ENCODE measurements at places on chromosomes 5 and 9.

GRCh38 chr5:64018966-64019365 is 56.7 kb upstream of the HTR1A start:
- DNase-seq = no peak
- H3K27ac ChIP-seq = no peak overlapping the region
- no peak overlapping the region for H3K4me3 ChIP-seq
- H3K36me3 ChIP-seq = no peaks in the 10 kb centered on the region

- peaks cover 4% of the 10 kb centered on the region for H3K27me3 ChIP-seq
These were observed 289.4 kb upstream of the DAB2 start for GRCh38 chr5:39714036-39714698.

DNA sequence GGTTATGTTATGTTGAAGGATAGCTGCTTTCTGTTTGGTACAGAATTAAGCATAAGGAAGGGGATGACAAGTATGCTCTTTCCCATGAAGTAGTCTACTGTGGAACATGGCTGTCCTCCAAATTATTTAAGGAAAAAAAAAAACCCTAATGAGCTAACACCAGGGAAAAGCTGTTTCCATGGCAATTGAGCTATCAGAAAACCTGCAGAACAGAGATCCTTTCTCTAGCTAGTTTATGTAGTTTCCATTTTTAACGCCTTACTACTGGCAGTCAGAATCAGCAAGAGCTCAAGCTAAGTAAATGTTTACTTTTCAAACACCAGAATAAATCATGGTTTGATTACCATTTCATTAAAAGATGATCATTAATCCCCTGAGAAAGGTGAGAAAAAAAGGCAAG is 287.4 kb upstream of the TARS1 start:
- H3K27ac ChIP-seq = peak overlapping the region; percentile 71
- H3K27me3 ChIP-seq = no peaks in the 10 kb centered on the region
- DNase-seq = no peak

DNA sequence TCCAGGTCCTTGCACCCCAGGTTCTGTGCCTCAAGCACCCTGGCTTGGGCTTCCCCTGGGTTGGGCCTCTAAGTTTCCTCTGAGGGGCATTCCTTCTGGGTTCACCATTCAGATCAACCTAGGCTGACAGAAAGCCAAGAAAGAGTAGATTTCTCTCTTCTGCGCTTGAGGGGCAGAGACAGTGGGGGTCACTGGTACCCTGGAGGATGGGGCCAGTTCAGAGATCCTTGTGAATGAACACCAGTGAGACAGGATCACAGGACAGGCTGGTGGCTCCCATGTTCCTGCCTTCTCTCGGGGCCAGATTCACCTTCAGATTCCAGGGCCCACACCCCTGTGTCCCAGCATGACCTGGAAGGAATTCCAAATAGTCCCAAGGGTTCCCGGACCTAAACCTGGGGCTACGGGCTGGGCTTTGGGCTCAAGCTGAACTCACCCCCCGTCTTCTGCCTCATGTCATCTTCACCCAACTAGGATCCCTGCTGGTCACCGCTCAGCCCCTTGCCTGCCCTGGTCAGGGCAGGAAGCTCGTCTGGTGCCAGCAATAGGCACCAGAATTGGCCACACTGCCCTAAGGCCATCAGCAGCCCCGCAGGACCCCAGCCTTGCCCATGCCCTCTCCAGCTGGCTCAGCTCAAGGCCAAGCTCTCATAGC is 91.8 kb upstream of the MVB12B start:
- no peaks in the 10 kb centered on the region for H3K4me1 ChIP-seq
- H3K27ac ChIP-seq = no peak overlapping the region
- H3K27me3 ChIP-seq = peaks cover 47% of the 10 kb centered on the region

GRCh38 chr9:131487621-131488031 is 15.1 kb upstream of the POMT1 start:
- no peaks in the 10 kb centered on the region for H3K4me1 ChIP-seq
- no peak overlapping the region for H3K4me3 ChIP-seq
- H3K27me3 ChIP-seq = peaks cover 8% of the 10 kb centered on the region
- no peak for DNase-seq

DNA sequence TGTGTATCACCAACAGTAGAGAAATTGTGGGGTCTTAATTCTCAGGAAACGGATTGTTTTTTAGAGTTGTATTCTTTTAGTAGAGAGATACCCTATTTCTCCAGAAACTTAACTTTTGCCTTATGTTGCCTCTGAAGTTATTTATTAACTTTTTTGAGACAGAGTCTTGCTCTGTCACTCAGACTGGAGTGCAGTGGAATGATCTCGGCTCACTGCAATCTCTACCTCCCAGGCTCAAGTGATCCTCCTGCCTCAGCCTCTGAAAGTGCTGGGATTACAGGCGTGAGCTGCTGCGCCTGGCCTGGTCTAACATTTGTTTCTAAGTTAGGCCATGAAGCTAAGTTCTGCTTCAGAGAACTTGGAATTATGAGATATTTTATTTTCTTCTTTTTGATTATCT is 75.0 kb downstream of the CFAP95 start:
- peaks cover 57% of the 10 kb centered on the region for H3K4me1 ChIP-seq
- H3K4me3 ChIP-seq = no peak overlapping the region
- no peaks in the 10 kb centered on the region for H3K36me3 ChIP-seq
- H3K27ac ChIP-seq = no peak overlapping the region
- DNase-seq = no peak

GRCh38 chr5:5752844-5753243 is 330.4 kb downstream of the ICE1 start:
- no peak overlapping the region for H3K4me3 ChIP-seq
- no peak overlapping the region for H3K27ac ChIP-seq
- no peaks in the 10 kb centered on the region for H3K4me1 ChIP-seq
- DNase-seq = no peak

- H3K4me3 ChIP-seq = no peak overlapping the region
- peaks cover 5% of the 10 kb centered on the region for H3K27me3 ChIP-seq
- DNase-seq = no peak
These were observed 25.3 kb downstream of the GLRA1 start for GRCh38 chr5:151899399-151899798.

GRCh38 chr5:115577329-115577728 is 24.9 kb downstream of the TICAM2 start:
- no peak overlapping the region for H3K27ac ChIP-seq
- peaks cover 64% of the 10 kb centered on the region for H3K36me3 ChIP-seq
- H3K27me3 ChIP-seq = no peaks in the 10 kb centered on the region
- H3K4me1 ChIP-seq = peaks cover 81% of the 10 kb centered on the region

DNA sequence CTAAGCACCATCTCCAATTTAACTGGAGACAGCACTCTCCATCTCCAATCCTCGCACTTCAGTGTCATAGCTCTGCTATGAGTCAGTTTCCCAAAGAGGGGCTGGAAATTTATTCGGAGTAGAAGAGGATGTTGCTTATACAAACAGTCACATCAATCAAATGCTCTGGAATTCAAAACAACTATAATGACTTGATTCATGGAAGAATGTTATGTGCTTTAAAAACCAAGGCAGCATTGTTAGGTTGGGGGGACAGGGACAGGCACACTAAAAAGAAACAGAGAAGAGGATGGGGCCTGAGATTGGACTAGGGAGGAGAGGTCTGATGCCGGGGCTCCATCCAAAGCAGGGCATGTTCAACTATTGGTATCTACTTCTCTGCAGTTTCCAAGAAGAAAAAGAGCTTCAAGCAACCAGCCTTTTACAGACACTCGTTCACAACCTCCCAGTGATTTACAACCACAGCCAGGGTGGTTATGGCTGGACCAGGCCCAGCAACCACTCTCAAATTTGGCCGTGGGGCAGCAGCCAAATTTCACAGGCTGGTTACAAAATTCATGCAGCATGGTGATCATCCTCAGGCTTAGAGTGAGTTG is 117.5 kb upstream of the ZNF366 start:
- H3K27me3 ChIP-seq = no peaks in the 10 kb centered on the region
- peak overlapping the region; percentile 78 for H3K27ac ChIP-seq
- peaks cover 66% of the 10 kb centered on the region for H3K4me1 ChIP-seq
- DNase-seq = peak; percentile 65
- peak overlapping the region; percentile 81 for H3K4me3 ChIP-seq

DNA sequence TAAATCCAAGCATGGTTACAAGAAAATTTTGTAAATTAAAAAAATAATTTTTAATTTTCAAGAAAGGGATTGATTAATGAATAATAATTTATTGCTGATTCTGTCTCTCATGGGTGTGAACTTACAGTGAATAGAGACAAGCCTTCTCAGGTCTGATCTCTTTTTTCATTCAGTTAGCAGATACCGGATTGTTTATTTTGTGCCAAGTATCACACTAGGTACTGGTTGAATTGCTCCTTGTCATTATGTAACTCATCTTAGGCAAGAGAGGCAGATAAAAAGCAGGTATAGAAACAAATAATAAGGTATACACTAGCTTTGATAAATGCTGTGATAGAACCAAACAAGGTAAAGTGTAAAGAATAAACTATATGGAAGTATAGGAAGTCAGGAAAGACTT is 283.3 kb downstream of the PJA2 start:
- peaks cover 5% of the 10 kb centered on the region for H3K36me3 ChIP-seq
- no peak overlapping the region for H3K4me3 ChIP-seq
- H3K27ac ChIP-seq = no peak overlapping the region

- peaks cover 14% of the 10 kb centered on the region for H3K36me3 ChIP-seq
- no peak for DNase-seq
- H3K4me3 ChIP-seq = no peak overlapping the region
- H3K27ac ChIP-seq = no peak overlapping the region
- H3K27me3 ChIP-seq = peaks cover 8% of the 10 kb centered on the region
These were observed 5.0 kb downstream of the INPP5E start for GRCh38 chr9:136434580-136435169.

DNA sequence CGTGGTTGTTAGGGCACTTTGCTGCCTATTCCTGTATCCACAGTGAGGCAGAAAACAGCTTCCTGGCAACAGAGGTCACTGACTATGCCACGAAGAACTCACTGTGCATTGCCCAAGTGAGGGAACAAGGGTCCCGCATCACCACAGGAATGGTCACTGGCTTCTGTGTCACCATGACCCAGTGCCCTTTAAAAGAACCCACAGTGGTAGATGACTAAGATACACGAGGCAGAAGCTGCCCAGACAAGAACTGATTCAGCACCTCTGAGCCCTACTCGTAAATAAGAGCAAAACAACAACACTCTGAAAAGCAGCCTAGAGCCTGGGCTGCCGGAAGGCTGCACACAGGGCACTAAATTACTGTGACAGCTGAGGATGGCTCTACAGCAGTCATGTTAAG is 236.6 kb upstream of the RASEF start:
- H3K27me3 ChIP-seq = no peaks in the 10 kb centered on the region
- peak overlapping the region; percentile 76 for H3K27ac ChIP-seq
- H3K4me1 ChIP-seq = peaks cover 25% of the 10 kb centered on the region
- peaks cover 21% of the 10 kb centered on the region for H3K36me3 ChIP-seq
- peak overlapping the region; percentile 63 for H3K4me3 ChIP-seq
- DNase-seq = peak; percentile 90

GRCh38 chr5:126847456-126847820 is 70.5 kb downstream of the LMNB1 start:
- H3K4me3 ChIP-seq = no peak overlapping the region
- no peak for DNase-seq
- no peaks in the 10 kb centered on the region for H3K36me3 ChIP-seq
- peaks cover 10% of the 10 kb centered on the region for H3K4me1 ChIP-seq
- no peaks in the 10 kb centered on the region for H3K27me3 ChIP-seq

DNA sequence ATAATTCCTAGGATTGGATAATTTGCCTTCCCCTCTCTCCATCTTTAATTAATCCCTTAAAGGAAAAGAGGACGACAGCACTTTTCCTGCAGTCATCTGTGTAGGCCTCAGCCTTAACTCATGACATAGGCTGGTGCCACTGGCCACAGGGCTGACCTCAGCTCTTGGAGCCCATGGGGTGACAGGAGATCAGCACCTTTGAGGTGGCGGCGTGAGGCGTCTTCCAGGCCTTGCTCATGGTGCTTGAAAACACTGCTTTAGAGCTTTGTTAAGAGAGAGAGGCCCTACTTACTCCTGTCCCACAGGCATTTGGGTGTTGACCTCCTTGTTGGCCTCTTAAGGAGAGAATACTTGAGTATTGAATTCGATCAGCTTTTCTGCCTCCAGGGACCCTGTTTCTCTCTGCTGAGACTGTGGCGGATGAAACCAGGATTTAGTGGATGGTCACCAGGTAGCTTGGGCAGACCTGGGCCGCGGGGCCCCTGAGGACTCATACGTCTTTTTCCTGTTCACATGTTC is 23.4 kb downstream of the TENT4A start:
- peaks cover 13% of the 10 kb centered on the region for H3K36me3 ChIP-seq
- no peaks in the 10 kb centered on the region for H3K27me3 ChIP-seq
- no peak for DNase-seq
- peak overlapping the region; percentile 42 for H3K27ac ChIP-seq
- no peak overlapping the region for H3K4me3 ChIP-seq
- peaks cover 54% of the 10 kb centered on the region for H3K4me1 ChIP-seq

DNA sequence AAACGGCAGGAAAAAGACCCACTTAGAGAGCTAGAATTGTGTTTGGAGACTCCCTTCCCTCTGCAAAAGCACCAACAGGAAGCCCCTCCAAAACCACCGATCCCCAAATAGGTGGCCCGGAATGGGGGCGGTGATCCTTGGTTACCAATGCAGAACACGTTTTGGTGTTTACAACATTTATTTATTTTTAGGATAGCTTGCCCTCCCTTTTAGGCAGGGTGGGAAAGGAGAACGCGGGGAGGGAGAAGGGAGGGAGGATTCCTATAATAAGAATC is 579 bp upstream of the NTRK2 start:
- H3K36me3 ChIP-seq = no peaks in the 10 kb centered on the region
- peaks cover 22% of the 10 kb centered on the region for H3K27me3 ChIP-seq
- H3K4me3 ChIP-seq = peak overlapping the region; percentile 83
- H3K4me1 ChIP-seq = peaks cover 12% of the 10 kb centered on the region
- no peak for DNase-seq

- peaks cover 19% of the 10 kb centered on the region for H3K36me3 ChIP-seq
- DNase-seq = peak; percentile 68
- no peaks in the 10 kb centered on the region for H3K27me3 ChIP-seq
- H3K4me3 ChIP-seq = no peak overlapping the region
These were observed 81.2 kb downstream of the CNTLN start for GRCh38 chr9:17216011-17216410.

GRCh38 chr5:33237471-33237870 is 203.3 kb upstream of the TARS1 start:
- DNase-seq = no peak
- no peak overlapping the region for H3K27ac ChIP-seq
- H3K36me3 ChIP-seq = no peaks in the 10 kb centered on the region
- H3K4me1 ChIP-seq = peaks cover 7% of the 10 kb centered on the region

- H3K27me3 ChIP-seq = no peaks in the 10 kb centered on the region
- H3K4me1 ChIP-seq = no peaks in the 10 kb centered on the region
- H3K36me3 ChIP-seq = no peaks in the 10 kb centered on the region
- no peak for DNase-seq
- no peak overlapping the region for H3K4me3 ChIP-seq
These were observed 1351.3 kb upstream of the NUDT12 start for GRCh38 chr5:104913841-104914281.

- H3K4me1 ChIP-seq = no peaks in the 10 kb centered on the region
- H3K36me3 ChIP-seq = no peaks in the 10 kb centered on the region
- H3K27ac ChIP-seq = no peak overlapping the region
- no peak for DNase-seq
These were observed 87.5 kb upstream of the EQTN start for GRCh38 chr9:27384262-27385014.

Data from HFFc6 (cell line).